ENCODE measurements at places on chromosomes 5 and 9. TPM values are rescaled to one million over a fixed set of nuclear protein-coding genes. Genes with fewer than 3 reads are reported as not detected.

TEK gene
- 6.1 TPM for total RNA-seq

FOXD4L6 gene
- not detected for total RNA-seq

PCDHGC5 gene
- 4.7 TPM for total RNA-seq

LECT2 gene
- total RNA-seq, result not detected

CCNO gene
- total RNA-seq, result not detected

RAD50 gene
- 39.8 TPM for total RNA-seq

MAMDC2 gene
- 2.5 TPM for total RNA-seq

Measured in temporal lobe (tissue), 4 donors.